ENCODE measurements at places on chromosomes 7 and 10. TPM values are rescaled to one million over a fixed set of nuclear protein-coding genes. Genes with fewer than 3 reads are reported as not detected.

DNA sequence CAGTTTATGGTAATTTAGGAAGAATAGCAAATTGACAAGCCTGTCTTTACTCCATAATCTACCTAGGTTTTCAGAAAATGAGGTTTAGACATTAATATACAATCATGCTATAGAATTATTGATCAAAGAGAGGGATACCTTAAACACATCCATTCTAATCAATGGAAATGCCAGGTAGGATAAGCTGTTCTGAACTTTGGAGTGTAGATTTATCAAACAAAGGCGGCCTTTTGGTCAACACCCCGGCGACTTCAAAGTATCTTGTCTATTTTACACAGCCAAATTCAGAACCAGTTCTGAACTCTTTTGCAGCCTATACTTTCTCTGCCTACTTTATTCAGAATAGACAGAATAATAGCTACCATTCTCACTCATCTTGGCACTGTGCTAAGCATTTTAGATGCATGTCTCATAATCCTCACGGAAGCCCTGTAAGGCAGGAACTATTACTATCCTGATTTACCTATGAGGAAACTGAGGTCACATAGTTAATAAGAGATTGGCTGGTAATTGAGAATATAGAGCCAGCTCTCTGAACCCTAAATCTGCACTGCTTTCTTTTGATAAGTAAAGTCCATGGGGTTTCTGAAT is 641.9 kb upstream of the LRRTM3 start:
- no peak for DNase-seq

DNA sequence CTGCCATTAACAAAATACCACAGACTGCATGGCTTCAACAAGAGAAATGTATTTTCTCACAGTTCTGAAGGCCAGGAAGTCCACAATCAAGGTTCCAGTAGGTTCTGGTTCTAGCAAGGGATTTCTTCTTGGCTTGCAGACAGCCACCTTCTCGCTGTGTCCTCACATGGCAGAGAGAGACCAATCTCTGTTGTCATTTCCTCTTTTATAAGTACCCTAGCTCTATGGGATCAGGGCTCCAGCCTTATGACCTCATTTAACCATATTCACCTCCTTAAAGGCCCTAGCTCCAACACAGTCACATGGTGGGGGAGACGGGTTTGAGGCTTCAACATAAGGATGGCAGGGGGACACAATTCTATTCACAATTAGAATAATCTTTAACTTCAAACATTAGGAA is 23.6 kb downstream of the ABI1 start:
- no peak for DNase-seq

Gene CYP2C19
- not detected for total RNA-seq

DNA sequence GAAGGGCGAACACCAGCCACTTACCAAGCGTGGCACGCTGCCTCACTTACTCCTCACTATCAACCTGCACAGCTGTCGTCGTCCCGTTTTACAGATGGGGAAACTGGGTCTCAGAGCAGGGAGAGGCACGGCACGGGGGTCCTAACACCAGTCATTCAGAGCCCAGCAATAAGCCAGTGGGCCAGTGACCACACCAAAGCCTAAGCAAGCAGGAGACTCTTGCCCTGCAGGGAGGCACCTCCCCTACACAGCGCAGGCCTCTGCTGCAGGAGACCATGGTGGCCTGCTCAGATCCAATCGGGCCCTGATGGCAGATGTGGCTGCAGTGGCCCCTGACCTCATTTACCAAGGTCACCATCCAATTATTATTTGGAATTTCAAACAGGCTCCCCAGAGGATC is 4.8 kb downstream of the SLIT1 start:
- no peak for DNase-seq

Gene H2BK1
- total RNA-seq: 1.8 TPM

DNA sequence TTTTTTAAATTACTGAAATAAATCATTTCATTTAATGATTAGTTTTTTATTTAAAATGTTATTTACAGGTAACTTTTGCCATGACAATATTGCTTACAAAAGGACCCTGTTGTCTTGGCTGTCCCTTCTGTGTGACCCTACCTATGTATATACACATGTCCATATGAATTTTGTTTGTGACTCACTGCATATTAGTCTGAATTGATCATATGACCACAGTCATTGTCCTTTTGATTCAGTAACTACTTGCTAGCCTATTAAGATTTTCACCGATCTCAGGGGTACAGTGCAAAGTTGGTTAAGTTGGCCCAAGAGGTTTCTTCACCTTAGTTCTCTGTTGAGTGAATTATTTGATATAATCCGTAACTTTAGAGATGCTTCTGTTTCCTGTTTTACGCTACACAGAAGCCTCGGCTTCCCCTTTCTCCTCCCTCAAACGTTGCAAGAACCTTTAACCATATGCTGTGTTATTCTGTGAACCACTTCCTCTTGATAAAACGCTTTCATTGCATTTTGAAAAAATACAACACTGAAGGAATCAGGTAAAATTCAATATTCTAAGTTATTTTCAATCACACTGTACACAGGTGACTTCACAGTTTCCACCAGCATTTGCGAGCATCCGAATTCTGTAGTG is 43.9 kb downstream of the APBB1IP start:
- DNase-seq: peak; percentile 79

GRCh38 chr10:50501924-50502452 is 121.8 kb downstream of the SGMS1 start:
- no peak for DNase-seq

Gene GDF2
- not detected for total RNA-seq

DNA sequence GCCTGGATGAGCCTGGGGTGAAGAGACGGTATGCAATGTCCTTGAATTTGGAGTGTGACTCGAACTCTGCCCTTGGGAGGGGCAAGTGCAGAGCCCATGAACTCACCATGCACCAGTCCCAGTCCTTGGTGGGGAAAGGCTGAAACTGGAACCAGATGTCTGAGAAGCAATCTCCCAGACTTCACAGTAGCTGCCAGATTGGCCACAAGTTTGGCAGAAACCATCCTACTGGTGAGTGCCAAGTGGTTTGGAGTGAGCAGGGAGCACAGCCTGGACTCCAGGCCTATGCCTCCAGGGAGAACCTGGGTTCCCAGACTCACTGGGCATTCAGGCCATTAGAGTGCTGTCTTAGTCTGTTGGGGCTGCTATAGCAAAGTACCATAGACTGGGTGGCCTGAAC is 99.6 kb upstream of the LYZL1 start:
- no peak for DNase-seq

Gene NXPH1
- total RNA-seq: not detected

- no peak for DNase-seq
Measured at GRCh38 chr7:18786196-18786727, 290.7 kb downstream of the HDAC9 start.

DNA sequence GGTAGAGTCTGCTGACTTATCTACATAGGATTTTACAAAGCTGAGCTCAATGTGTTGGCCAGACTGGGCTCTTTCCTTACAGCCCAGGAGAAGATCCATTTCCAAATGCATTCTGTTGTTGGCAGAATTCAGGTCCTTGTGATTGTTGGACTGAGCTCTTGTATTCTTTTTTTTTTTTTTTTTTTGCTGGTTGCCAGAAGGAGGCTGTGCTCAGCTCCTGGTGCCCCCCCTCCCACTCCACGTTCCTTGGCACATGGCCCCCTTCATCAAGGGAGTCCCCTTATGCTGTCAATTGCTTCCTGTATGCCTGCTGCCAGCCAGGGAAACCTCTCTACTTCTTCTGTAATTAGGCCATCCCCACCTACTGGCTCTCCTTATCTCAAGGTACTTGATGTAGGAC is 518.1 kb upstream of the AKR1E2 start:
- no peak for DNase-seq

GRCh38 chr10:133339708-133340380 is 3.1 kb upstream of the CALY start:
- DNase-seq: no peak

GRCh38 chr7:101620991-101621390 is 8.1 kb downstream of the MYL10 start:
- no peak for DNase-seq

GRCh38 chr10:111231779-111232178 is 154.9 kb downstream of the ADRA2A start:
- no peak for DNase-seq

DNA sequence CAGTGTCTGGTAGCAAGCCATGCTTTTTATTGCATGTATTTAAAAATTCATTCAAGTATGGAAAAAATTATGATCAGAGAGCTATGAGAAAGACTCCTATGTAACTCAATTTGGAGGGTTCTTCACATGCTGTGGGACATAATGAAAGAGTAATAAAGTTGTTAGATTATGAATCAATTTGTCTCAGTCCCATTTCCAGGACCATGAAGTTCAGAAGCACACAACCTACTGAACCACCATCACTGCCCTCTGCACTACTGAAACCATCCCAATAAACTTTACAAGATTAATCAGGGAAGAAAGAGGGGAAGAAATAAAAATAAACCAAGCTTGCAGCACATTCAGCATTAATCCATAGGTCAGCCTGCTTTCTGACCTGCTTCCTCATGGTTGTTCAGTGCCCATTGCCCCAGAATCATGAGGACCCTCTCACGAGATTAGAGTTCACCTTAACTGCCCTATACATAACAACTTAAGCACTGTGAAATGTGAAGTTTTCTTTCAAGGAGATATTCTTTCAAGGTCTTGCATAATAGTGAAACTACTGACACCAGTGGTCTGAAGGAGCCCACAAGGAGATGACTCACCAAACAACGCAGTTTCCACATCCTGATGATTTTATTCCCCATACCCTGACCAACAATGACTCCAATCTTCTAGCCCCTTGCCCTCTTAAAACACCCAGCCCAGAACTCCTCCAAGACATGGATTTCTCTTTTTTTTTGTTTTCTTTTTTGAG is 171.5 kb upstream of the ADCY1 start:
- DNase-seq: no peak

DNA sequence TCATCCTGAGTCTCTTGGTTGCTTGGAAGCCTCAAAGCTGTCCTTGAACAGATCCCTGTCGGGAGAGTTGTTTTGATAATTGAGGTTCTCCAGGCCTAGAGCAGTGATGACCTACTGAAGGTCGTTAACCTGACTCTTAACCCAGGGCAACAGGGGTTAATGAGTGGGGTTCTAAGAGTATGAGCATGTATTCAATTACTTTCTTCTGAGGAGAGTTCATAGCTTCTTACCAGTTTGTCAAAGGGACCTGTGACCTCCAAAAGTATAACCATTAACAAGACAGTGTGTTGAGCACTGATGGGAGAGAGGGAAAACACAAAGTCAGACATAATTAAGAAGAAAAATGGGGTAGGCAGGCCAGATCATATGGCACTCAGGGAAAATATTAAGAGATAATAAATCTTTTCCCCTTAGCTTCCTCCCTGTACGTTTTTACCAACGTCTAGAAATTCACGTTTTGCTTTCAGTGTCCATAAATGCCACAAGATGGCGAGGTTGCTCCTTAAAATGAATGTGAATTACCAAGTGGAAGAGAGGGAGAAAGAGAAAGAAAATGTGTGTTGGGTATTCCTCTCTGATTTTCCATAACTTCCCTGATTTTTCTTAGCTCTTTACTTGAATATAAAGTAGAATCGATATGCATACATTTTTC is 97.6 kb downstream of the SUGCT start:
- peak; percentile 12 for DNase-seq

Gene CLDN3
- total RNA-seq: not detected

All from naive thymus-derived CD4-positive, alpha-beta T cell (primary cell).